Stimulated activated CD4-positive, alpha-beta T cell treated with anti-CD3 and anti-CD28 coated beads, Interleukin-15, amount 100 ng/mL, for 1 hour (primary cell): ENCODE measurements at places on chromosomes 3 and 15.

- DNase-seq: no peak
Observed at GRCh38 chr15:31102374-31103342, 1.1 kb upstream of the TRPM1 start.

GRCh38 chr3:162492446-162493081 is 996.0 kb downstream of the OTOL1 start:
- no peak for DNase-seq

DNA sequence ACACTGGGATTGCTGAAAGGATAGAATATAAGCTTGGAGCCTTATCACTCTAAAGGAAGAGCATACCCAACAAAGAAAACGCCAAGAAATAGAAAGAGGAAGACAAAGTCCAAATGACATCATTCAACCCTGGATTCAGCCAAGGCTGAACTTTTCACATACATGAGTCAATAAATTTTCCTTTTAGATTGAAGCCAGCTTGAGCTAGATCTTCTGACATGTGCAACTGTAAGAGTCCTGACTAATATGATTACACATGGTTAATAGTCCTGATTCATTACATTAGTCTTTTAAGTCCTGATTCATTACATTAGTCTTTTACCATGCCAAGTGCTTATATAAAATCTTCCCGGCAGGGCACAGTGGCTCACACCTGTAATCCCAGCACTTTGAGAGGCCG is 13.6 kb upstream of the DENND6A start:
- no peak for DNase-seq

- DNase-seq: no peak
Observed at GRCh38 chr3:187016639-187017345, 86.5 kb downstream of the ST6GAL1 start.

DNA sequence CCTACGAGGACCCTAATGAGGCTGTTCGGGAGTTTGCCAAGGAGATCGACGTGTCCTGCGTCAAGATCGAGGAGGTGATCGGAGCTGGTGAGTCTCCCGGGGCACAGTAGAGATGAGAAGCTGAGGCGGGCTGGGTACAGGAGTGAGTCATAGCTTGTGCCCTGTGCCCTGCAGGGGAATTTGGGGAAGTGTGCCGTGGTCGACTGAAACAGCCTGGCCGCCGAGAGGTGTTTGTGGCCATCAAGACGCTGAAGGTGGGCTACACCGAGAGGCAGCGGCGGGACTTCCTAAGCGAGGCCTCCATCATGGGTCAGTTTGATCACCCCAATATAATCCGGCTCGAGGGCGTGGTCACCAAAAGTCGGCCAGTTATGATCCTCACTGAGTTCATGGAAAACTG is 17.9 kb downstream of the EPHB3 start:
- no peak for DNase-seq
